NCI-H187 treated with DMSO at 0.1 percent for 48 hours (cell line): ENCODE measurements at places on chromosomes 3 and 15.

GRCh38 chr15:63212050-63213004 lies 22.9 kb downstream of the RAB8B start:
- no peak for DNase-seq

- no peak for DNase-seq
Observed at GRCh38 chr15:56095406-56095805, 102.0 kb upstream of the NEDD4 start.

DNA sequence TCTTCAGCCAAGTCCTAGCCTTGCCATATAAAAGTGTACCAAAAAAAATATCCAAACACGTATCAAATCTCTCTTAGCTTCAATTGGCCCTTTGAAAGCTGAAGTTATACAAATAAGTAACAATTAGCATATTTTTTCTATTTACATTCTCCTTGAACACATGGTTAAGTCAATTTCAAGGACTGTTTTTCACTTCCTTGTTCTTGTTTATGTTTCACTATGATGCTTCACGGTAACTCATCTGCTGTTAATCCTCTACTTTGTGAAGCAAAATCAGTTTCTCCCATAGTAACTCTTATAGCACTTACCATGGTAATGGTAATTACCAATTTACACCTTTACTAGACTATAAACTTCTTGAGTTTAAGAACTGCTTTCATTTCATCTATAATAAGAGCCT lies 10.6 kb upstream of the SPRED1 start:
- DNase-seq = no peak

- no peak for DNase-seq
Observed at GRCh38 chr3:136070334-136070733, 104.8 kb downstream of the PPP2R3A start.

- no peak for DNase-seq
Observed at GRCh38 chr15:28879551-28879950, 6.2 kb upstream of the APBA2 start.

- no peak for DNase-seq
Observed at GRCh38 chr3:73176941-73177340, 115.5 kb downstream of the EBLN2 start.

- no peak for DNase-seq
Observed at GRCh38 chr3:115827495-115827894, 204.2 kb downstream of the GAP43 start.

DNA sequence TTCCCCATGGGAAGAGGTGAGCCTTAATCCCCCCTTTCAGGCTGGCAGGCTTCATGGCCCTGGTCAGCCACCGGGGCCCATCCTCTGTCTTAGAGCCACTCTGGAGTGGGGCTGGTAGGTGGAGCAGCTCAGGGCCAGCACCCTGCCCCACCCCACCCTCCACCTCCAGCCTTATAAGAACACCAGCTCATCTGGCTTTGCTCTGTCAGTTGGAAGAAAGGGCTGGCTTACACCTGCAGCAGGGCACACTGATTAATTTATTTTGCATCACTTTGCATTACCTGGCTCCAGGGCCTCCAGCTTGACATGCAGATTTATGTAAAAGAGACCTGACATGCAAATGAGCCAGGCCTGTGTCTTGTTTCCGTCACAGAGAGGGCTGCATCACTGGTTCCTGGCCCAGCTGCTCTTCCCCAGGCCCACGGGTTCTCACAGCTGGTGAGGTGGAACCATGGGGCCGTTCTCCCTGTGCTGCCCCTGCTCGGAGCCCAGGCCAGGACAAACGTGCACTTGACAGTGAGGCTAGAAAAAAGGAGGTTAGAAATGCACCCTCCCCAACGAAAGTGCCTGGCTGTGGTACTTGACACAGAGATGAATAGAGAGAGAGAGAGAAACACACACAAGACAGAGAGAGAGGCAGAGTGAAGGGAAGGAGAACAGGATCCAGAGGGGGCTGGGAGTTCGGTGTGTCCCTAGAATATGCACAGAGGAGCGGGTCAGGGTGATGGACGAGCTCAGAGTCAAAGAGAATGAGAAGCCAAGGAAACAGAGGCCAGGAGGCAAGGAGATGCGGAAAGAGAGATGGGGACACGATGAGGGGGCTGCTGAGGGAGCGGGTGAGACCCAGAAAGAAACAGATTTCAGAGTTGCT lies 44.5 kb upstream of the MAGEF1 start:
- DNase-seq = no peak

- no peak for DNase-seq
Observed at GRCh38 chr15:69509131-69509530, 56.5 kb downstream of the RPLP1 start.

DNA sequence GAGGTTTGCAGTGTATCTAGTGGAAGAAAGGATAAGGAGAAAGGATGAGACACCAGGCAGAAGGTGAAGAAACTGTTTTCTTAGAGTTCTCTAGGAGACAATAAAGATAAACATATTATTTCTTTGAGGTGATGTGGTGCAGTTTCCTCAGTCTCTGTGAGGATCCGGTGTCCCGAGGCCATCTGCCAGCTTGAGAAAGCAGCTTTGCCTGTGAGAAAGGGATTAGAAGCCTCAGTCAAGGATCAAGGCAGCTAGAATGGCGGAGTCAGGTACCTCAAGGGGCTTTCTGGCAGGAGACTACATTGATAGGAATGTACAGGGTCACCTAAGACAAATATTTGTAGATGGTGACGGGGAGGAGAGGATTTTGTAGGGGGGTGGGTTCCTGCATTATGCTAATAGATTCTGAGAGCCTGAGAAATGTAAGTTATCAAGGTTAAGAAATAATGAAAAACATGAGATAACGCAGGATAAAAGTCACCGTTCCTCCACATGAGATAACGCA lies 103.9 kb upstream of the MB21D2 start:
- no peak for DNase-seq

DNA sequence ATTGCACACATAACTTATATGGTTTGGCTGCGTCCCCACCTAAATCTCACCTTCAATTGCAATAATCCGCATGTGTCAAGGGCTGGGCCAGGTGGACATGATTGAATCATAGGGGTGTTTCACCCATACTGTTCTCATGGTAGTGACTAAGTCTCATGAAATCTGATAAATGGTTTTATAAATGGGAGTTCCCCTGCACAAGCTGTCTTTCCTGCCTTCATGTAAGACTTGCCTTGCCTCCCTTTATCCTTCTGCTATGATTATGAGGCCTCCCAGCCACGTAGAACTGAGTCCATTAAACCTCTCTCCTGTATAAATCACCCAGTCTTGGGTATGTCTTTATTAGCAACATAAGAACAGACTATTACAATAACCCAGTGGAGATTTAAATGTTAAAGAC lies 653.9 kb downstream of the ROBO1 start:
- DNase-seq = no peak
